ENCODE measurements at places on chromosomes 1 and 21.

DNA sequence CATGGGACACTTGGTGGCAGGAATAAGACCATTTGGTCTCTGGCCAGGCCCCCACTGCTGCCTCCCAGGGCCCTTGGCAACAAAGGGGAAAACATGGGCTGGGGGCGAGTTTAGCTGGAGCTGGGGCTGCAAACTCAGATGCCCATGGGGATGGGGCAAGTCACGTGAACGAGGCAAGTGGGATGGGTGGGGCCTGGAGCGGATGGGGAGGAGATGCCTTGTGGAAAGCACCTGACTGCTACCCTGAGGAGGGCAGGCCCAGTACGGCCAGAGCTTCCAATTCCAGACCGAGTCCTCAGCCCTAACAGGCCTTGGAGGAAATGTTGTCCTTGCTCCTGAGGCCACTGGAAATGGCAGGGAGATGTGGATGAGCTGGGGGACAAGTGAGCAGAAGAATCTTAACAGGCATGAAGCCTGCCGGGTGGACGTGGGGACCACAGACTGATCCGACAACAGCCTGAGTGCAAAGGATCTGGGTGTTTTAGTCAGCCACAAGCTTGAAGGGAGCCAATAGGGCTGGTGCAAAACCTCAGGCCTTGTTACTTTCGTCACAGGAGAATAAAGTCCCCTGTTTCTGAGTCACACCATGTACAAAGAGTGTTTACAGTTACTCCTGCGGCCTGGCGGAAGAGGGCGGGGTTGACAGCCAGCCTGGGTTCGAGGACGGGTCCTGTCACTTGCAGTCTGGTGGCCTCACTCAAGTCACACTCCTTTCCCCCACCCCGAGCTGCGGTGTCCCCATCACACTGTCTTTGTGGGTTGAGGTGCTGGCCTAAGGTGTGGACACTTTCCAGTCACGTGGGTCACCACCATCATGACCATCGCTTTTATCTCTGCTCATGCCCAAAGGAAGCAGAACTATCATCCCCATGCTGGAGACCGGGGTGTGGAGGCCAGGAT, 19.1 kb downstream of the RUNX3 start:
- DNase-seq = no peak

GRCh38 chr1:27719286-27720251, 6.2 kb upstream of the FAM76A start:
- no peak for DNase-seq

GRCh38 chr1:193438771-193439170, 252.4 kb upstream of the B3GALT2 start:
- DNase-seq = no peak

- no peak for DNase-seq
Measured at GRCh38 chr1:32353431-32353830, 8.9 kb downstream of the FAM229A start.

DNA sequence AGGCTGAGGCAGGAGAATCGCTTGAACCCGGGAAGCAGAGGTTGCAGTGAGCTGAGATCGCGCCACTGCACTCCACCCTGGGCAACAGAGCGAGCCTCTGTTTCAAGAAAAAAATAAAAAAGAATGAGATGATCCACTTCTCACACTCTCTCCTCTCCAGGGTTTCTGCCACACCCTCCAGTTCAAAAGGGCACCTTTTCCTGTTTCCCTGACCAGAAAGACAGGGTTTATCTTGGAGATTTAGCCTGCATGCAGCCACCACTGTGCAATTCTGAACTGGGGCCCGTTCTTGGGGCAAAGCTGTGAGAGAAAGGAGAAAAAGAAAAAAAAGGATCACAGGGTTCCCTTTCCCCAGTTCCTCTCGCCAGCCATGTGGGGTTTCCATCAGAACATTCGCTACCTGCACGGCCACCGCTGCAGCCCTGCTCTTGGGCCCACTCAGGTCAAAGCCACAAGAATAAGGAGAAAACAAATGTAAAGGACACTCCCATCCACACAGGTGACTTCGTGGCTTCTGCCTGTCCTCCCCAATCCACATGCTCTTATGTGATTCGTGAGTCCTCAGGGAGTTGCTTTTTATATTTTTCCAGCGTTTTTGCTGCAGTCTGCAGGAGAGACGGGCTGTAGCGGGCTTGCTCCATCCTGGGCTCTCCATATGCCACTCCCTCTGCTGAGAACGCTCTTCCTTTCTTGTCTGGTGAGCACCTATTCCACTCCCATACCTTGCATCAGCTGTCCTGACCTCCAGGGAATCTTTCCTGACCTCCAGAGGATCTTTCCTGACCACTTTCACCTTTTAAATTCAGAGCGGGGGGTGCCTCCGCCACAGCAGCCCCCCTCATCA, 26.4 kb downstream of the GNG4 start:
- DNase-seq = no peak

- DNase-seq = no peak
Measured at GRCh38 chr21:42861311-42861847, 18.0 kb downstream of the WDR4 start.

- no peak for DNase-seq
Measured at GRCh38 chr1:60223158-60223557, 149.6 kb upstream of the C1orf87 start.

GRCh38 chr1:185566995-185567394, 167.2 kb upstream of the HMCN1 start:
- DNase-seq = no peak

GRCh38 chr1:96558635-96559034, 162.9 kb upstream of the PTBP2 start:
- no peak for DNase-seq

GRCh38 chr1:192086644-192087043, 71.6 kb upstream of the RGS18 start:
- DNase-seq = no peak

DNA sequence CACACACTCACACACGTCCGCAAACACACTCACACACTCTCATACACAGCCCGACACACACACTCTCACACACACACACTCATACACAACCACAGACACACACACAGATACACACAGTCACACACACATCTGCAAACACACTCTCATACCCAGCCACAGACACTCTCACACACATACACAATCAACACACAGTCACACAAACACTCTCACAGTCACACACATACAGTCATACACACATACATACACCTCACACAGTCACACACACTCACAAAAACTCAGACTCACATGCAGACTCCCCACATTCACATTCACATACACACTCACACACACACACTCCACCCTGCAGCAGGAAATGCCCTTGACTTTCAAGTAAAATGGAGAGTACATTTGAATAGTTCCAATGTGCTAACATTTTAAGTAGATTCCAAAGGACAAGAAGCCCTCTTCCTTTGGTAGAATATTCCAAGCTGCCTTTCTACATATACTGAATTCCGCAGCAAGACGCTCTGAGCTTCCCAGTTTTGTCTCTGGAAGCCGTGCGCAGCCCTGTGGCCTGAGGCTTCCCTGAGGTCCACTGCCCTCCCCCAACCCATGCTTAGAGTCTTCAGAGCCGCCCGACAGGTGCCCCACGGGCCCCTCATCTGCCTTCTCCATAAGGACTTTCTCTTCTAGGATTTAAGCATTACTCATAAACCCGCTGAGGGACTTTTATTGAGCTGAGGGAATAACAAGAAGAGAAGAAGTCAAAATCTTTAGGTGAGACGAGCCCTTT, 9.7 kb downstream of the BATF3 start:
- no peak for DNase-seq

GRCh38 chr1:245334827-245335490, 180.2 kb downstream of the KIF26B start:
- DNase-seq = no peak

GRCh38 chr1:214793708-214794107, 190.7 kb downstream of the CENPF start:
- no peak for DNase-seq

DNA sequence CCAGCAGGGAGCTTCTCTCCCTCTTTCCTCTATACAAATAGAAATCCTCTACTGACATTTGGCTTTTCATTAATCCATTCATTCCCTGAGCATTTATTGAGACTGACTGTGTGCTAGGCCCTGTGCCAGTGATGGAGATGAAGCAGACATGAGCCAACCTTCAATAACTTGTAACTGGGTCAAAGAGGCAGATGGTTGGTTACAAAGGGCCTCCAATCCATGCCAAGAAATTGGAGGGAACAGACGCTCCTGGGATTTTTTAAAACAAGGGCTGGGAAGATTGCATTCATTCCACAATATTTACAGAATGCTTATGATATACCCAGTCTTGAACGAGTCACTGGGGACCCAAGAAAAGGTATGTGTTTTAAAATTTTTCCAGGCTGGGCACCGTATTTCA, 6.2 kb downstream of the HPCAL4 start:
- DNase-seq = no peak

Measured in skeletal muscle cell (primary cell).